Activated naive CD4-positive, alpha-beta T cell treated with anti-CD3 and anti-CD28 coated beads, Interleukin-2, amount 50 U/mL, for 72 hours (primary cell): ENCODE measurements at places on chromosomes 2 and 18. TPM values are rescaled to one million over a fixed set of nuclear protein-coding genes. Genes with fewer than 3 reads are reported as not detected.

Gene STK16
- total RNA-seq = 36.9 TPM

Gene SERPINB10
- not detected for total RNA-seq

Gene TCF4
- total RNA-seq = 0.46 TPM

DNA sequence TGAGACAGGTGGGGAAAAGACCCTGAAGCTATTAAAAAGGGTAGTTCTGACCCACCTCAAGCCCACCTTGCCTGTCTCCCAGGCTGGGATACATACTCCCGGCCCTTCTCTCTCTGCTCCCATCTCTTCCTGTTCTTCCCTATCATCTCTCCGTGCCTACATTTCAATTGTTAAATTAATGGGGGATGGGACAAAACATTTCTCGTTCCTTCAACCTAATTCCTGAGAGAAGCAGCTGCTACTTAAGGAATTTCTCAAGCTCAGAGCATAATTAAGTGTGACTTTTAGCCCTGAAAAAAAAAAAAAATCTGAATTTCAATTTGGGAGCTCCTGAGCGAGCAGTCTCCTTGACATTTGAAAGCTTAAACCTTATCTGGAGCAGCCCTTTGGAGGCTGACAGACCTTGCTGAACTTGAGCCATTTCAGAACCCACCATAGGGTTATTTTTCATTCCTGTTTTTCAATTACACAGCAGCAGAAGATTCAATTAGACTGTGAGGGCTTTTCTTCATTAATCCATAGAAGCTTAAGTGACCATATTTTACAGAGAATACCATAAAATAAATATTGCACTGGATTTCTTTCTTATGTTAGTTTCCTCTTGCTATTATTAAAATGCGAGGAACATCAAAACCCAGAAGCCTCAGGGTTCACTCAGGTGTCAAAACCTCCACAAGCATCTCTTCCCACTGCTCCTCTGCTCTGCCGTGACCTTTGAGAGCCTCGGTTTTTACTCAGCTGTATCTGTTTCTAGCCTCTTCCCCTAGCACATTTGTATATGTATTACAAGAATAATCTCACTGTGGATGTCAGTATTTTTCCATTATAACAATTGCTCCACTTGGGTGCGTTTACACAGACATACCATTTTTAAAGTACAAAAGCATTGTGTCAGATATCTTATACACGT, 125.7 kb downstream of the B3GNT2 start:
- no peak for DNase-seq

GRCh38 chr2:123840574-123840973, 184.5 kb upstream of the CNTNAP5 start:
- DNase-seq = no peak

- DNase-seq = no peak
Observed at GRCh38 chr18:63312019-63312409, 7.6 kb downstream of the BCL2 start.

- no peak for DNase-seq
Observed at GRCh38 chr2:226308323-226308680, 491.3 kb downstream of the IRS1 start.
